ENCODE measurements at places on chromosomes 5 and 9.

DNA sequence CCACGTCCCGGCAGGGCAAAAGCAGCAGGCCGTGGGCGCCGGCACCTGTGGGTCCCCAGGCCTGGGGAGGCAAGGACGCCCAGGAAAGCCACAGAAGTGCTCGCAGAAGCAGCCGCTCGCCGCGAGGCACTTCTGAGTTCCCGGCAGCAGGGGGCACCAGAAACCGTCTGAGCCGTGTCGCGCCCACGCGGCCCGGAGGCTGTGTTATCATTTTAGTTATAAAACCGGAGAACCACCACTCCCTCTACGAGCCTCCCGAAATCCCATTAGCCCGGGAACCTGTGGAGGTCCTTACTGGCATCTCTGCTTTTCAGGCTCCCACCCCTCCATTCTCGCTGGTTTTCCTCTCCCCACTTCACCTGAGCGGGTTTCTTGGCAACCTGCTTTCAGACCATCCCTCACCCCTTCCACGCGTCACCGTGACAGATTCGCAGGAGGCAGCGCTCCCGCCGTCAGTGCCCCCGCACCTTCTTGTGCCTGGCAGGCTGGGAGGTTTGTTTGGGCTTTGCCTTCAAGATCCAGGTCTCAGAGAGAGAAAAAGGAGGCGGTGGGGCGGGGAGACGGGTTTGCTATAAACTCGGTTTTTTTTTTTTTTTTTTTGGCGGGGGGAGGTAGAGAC is 2.3 kb downstream of the GDNF start:
- DNase-seq: no peak

- DNase-seq: no peak
These were observed 306.6 kb downstream of the ACTL7B start for GRCh38 chr9:108549184-108549583.

DNA sequence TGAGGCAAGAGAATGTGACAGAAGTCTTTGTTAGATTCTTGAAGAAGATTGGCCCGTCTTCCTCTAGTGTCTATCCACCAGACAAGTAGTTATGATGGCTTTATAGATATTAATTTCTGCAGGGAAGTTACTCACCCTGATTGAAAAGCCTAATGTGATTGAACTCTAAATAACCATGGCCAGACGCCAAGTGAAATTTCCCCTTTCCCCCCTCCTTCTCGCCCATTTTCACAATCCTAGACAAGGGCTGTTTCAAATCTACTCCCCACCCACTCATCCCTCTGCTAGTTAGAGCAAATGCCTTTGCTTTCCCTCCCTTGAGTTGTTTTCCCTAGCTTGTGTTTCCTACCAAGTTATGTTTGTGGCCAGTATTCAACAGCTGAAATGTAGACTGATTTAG is 182.5 kb downstream of the TMEM167A start:
- no peak for DNase-seq

DNA sequence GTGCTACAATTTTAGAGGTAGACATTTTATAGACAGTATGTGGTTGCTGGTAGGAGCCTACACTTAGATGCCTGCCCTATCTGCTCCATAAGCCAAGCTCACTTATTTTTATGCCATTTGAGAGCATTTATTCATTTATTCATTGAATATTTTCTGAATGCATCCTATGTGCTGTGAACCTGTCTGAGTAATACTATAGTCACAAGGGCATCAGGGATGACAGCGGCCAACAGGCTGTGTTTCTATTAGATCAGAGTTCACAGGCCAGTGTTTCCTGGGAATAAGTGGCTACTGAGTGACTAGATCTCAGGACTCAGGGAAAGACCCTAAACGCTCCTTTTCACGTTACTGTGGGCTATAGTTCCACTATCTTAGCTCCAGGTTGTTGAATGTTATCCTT is 235.2 kb upstream of the MSX2 start:
- DNase-seq: no peak

DNA sequence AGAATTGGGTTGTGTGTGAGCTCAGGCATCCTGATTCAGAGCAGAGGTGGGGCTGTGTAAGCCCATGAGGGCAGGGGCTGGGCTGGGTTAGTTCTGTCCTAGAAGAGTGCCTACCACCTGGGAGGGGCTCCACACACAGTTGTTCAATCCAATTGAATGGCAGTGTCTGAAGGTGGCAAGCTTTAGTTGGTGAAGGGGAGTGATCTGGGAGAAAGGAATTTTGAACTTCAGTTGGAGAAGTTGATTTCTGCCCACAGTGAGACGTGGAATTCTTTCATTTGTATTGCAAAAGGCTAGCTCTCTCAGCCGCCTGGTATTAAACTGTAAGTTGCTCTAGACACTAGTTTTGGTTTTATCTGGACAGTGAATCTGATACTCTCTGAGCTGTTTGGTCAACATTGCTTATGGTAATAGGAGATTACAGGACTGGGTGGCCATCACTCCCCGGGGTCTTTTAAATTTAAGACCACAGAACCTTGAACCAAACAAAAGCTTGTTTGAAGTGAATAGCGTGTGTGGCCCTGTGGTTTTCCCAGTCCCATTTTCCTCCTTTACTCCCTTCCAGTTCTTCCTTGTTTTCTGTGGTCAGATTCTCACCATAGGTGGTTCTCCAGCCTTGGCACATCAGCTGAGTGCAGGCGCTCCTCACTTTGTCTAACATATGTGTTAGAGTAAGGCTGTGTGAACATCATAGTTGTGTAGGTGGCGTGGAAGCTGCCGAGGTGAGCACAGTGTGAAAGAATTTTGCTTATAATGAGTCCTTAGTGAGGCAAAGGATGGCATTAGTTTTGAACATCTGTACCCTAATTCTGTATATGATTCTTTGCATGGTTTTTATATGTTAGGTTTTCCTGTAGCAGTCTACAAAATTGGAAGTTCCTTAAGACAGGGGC is 78.0 kb downstream of the ARHGAP26 start:
- no peak for DNase-seq

DNA sequence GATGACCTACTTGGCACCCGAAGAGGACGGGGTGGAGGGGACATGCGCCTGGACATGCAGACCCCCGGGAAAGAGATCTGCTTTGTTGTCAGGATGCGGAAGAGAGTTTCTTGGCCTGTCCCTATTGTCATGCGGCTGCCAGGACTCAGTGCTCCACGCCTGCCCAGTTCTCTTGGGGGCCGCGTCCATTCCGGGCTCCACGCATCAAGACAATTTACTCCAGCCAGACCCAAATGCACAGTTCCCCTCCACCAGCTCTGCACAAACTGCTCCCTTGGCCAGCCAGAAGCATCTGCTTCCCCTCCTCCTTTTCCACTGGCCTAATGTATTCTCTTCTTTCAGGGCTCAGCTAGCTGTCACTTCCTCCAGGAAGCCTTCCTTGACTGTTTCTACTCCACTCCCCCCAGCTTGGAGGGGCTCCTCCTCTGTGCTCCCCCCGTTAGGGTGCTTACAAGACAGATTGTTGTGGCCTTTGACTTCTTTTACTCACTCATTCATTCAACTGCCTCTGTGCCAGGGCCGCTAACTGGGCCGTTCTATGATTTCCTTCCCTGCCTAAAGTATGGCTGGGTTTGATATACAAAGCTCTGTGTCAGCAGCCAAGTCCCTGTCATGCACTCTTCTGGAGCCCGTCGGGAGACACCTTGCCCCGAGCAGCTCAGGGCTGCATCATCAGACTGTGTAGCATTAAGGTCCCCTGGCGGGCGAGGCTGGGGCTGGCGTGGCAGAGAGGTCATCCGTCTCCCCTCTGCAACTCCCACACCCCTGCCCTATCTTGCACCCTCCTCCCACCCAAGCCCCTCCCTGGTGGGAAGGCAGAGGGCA is 6.6 kb downstream of the FIBCD1 start:
- no peak for DNase-seq

DNA sequence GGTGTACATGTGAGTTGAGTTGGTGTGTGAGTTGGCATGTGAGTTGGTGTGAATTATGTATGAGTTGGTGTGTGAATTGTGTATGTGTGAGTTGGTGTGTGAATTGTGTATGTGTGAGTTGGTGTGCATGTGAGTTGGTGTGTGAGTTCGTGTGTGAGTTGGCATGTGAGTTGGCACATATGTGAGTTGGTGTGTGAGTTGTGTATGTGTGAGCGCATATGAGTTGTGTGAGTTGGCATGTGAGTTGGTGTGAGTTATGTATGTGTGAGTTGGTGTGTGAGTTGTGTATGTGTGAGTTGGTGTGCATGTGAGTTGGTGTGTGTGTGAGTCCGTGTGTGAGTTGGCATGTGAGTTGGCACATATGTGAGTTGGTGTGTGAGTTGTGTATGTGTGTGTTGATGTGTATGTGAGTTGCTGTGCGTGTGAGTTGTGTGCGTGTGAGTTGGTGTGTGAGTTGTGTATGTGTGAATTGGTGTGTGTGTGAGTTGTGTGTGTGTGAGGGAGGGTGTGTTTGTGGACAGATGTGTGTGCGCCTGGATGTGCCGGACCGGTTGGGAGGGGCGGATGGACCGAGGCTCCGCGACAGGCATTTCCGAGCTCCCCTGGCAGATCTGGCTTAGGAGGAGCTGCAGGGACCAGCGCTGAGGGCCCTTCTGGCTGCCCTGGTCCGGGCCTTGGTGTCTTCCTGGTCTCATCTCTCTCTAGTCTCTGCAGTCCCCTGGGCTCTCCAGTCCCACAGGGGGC is 162.5 kb upstream of the IER5L start:
- DNase-seq: no peak

DNA sequence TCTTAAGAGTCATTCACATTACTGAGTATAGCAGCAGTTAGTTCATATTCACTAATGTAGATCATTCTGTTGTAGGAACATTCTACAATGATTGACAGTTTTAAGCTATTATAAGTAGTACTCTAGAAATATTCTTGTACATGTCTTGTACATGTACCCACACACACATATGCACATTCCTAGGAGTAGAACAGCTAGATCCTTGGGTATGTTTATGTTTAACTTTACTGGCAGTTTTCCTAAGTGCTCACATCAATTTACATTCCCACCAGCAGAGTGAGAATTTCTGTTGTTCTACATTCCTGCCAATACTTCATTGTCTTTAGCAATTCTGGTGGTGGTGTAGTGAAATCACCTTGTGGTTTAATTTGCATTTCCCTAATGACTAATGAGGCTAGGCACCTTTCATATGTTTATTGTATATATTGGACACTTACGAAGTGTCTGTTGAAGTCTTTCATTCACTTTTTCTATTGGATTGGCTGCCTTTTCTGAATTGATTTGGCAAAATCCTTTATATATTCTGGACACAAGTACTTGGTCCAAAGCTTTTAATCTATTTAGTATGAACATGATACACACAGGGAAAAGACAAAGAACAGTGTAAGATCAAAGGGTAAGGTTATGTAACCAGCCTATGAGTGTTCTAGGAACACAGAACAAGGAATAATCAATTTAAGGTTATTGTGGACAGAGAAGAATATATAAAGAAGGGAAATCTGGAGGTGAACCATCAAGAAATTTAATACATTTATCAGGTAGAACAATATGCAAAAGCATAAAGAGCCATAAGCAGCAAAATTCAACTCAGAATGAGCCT is 95.6 kb downstream of the MLLT3 start:
- DNase-seq: peak; percentile 10

- DNase-seq: no peak
These were observed 25.8 kb upstream of the TRIM32 start for GRCh38 chr9:116661037-116661954.

DNA sequence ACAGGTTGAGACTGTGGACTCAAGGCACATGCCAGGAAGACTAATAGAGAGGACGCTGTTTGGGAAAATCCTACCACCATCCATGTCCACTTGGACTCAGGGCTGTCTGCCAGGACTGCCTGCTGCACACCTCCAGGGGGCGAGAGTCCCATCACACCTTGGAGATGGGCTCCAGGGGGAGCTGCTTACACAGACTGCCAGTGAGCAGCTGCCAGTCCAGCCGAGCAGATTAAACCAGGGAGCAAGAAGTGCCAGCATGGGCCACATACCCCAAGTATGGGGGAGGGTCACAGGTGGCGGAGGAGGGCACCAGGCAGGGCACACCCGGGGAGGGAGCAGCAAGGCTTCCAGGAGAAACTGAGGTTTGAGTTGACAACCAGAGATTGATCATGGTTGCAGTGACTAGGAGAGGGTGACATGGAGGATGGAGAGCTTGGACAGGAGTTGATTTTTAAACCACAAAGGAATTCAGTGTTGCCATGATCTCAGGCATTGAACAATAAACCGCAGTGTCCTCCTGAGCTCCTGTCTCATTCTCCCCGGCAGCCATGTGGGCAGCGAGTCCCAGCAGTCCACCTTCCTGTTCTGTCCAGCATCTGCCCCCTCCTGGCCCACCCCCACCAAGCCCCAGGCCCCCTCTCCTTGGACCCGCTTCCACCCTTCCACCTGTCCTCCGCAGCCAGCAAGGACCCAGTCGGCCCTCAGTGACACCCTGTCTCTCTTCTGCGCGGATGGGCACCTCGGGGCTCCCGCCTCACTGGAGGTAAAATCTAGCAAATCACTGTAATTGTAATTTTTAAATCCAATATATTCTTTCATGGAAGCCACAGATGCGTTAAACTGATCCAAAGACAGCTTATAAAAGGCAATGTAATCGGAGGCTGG is 3.1 kb upstream of the VAV2 start:
- no peak for DNase-seq

DNA sequence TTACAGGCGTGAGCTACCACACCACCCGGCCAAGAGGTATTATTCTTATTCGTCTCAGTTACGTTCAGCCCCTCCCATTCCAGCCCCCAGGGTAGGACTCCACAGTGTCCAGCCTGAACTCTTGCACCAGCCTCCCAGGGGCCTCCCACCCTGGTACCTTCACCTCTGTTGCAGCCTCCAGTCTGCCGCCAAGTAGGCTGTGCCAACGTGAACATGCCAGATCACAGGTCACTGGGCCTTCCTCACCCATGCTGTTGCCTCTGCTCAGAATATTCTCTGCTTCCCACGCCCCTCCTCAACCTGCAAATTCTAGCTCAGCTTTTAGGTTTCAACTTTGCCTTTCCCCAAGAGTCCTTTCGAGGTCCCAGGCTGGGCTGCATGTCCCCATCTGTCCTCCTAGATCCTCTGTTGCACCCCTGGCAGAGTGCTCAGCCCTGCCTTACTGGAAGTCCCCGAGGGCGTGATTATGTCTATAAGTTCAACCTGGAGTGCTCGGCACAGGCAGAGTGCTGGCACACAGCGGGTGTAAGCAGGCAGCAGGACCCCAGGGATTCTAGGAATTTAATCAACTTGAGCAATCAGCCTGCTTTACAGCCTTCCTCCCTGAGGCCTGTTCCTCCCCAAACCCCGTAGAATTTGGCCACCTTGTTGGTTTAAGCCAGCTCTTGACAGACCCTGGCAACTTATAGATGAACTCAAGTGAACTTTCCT is 13.1 kb upstream of the STXBP1 start:
- DNase-seq: no peak
